ENCODE measurements at places on chromosomes 1 and 21.

- no peak for DNase-seq
Measured at GRCh38 chr1:18469514-18469913, 11.2 kb upstream of the KLHDC7A start.

DNA sequence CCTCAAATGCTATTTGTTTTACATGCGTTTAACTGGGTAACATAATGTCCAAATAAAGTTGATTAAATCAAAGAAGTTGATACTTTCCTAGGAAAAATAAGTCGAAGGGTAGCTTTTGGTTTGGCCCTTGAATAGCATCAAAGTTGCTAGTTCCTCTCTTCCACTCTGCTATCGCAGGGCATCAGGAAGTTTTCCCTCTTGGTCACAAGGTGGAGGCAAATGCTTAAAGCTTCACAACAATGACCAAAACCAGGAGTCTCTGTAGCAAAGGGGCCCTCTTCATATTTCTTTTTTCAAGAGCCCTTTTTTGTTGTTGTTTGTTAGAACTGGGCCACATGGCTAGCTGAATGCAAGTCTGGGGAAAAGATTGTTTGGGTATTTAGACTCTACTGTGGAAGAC is 668.4 kb downstream of the KCNT2 start:
- no peak for DNase-seq

DNA sequence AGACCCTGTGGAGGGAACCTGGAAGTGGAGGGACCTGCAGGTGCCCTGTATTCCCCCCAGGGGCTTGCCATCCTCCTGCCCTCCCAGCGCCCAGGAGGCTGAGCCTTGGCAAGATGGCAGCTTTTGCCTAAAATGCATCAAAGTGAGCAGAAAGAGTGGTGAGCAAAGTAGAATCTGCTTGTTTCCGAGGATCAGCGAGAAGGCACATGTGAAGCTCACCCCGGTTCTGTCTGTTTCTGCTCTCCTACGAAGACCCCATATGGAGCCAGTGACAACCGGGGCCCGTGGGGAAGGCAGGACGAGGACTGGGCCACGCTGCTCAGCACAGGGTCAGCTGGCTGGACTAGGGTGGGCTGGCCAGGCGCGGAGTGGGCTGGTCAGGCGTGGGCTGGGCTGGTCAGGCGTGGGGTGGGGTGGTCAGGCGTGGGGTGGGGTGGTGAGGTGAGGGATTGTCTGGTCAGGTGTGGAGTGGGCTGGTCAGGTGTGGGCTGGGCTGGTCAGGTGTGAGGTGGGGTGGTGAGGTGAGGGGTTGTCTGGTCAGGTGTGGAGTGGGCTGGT is 5.2 kb upstream of the FNDC10 start:
- DNase-seq, result no peak

- peak; percentile 83 for DNase-seq
Measured at GRCh38 chr1:91404151-91405012, at the start of gene HFM1. Gene HFM1 (minus strand): TSS chr1:91404837. CDS start chr1:91401082, 3,755 bp downstream.

- no peak for DNase-seq
Measured at GRCh38 chr1:53995683-53996082, 22.3 kb downstream of the LDLRAD1 start.

DNA sequence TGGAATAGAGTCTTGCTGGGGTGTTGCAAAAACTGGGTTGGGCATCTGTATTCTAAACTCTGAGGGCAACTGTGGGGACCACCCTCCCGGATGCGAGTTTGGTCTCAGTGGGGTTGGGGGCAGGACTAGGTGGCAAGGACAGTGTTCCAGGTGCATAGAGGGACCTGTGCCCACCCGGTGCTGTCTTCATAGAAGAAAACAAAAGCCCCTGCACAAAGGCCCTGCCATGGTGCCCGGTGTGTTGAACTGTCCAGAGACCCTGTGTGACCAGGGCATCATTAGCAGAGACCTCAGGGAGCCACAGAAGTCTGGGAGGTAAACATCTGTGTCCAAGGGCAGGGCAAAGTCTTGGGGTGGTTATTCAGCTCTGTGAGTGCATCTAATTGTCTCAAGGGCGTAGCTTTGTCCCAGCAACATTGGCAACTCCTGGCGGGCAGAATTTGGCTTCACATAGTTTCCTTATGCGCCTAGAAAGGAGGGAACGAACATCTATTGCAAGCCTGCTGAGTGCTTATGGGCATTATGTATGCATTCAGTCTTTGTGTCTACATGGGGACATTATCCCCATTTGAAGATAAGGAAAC is 72.2 kb upstream of the IFFO2 start:
- DNase-seq, result peak; percentile 12

DNA sequence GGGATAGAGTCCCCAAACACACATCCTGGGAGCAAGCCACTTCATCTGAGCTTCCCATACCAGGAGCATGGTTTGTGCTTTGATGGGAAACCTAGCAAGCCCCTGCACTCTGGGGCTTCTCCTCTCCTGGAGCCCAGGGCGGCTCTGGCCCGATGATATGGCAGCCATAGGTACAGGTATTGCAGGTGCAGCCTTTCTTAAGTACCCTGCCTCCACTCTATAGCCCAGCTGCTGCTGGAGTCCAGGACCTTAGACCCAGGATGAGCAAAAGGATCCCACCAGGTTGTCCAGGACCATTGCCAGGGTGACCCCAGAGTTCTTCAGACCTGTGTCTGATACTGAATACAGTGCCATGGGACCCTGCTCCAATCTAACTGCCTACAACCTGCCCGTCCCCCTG is 4.2 kb downstream of the C1orf226 start:
- DNase-seq, result no peak

GRCh38 chr1:57831624-57832023 is 407.8 kb upstream of the DAB1 start:
- DNase-seq, result no peak

- no peak for DNase-seq
Measured at GRCh38 chr1:201537891-201538611, 876 bp upstream of the NAV1 start.

DNA sequence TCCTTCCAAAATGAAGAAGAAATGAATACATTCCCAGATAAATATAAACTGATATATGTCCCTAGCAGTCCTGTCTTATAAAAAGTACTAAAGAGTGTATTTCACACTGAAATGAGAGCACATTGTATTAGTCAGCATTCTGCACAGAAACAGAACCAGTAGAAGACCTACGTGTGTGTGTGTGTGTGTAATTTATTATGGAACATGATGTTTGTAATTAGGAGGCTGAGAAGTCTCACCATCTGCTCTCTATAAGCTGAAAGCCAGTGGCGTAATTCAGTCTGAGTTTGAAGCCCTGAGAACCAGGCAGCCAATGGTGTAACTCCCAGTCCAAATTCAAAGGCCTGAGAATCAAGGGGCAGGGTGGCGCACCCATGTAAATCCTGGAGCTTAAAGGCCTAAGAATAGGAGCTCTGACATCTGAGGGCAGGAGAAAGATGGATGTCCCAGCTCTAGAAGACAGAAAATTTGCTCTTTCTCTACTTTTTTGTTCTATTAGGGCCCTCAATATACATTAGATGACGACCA is 146.5 kb upstream of the LYPLAL1 start:
- DNase-seq, result no peak

DNA sequence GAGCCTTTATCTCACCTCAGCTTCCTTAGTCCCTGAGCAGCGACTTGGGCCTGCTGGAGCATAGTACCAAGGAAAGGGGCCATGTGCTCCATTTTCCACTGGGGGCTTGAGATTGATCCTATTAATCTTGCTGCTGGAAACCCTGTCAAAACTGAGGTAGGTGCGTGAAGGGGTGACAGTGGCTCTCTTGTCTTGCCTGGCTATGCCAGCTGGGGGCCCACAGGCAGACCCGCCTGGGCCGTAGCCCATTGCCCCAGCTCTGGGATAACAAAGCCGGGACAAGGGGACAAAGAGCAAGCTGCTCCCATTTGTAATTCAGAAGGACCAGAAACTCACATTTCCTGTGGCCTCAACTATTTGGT is 10.3 kb upstream of the CELSR2 start:
- DNase-seq, result no peak

DNA sequence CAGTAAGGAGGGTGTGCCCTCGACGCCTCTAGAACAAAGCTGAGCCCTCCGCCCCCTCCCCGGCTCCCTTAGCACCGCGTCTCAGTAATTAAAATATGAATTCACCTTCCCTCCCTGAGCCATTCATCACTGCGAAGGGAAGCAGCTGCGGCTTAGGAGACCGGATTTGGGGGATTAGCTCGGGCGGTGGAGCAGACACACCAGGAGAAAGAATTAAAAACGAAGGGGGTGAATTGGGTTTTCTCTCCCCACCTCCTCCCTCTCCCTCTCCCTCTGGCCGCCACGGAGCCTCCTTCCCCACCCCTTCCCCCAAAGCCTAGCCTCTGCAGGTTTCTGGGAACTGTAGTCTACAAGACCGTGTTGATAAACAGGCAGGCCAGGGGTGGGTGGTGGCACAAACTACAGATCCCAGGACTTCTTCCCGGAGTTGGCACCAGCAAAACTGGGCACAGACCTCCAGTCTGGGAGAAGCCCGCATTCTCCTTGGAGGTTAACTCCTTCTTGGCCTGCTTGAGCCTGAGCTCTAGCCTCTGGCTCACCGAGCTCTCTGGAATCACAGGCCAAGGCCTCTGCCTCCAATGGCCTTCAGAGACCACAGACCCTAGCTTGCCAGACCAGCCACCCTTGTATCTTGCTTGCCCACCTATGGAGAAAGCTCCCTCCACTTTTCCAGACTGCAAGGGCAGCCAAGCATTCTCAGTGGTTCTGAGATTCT is 10.8 kb downstream of the BLACAT1 start:
- DNase-seq, result peak; percentile 62

- DNase-seq, result no peak
Measured at GRCh38 chr1:1021010-1021919, 1.3 kb downstream of the AGRN start.

- DNase-seq, result no peak
Measured at GRCh38 chr1:43604192-43604591, 45.8 kb upstream of the KDM4A start.

GRCh38 chr1:2212532-2213491 is 15.3 kb upstream of the SKI start:
- peak; percentile 95 for DNase-seq

GRCh38 chr1:36208978-36209703 is 15.1 kb upstream of the THRAP3 start:
- DNase-seq, result no peak

GRCh38 chr21:34983680-34984086 is 65.4 kb downstream of the RUNX1 start:
- no peak for DNase-seq

GRCh38 chr21:38721958-38722357 is 83.8 kb upstream of the ETS2 start:
- no peak for DNase-seq

DNA sequence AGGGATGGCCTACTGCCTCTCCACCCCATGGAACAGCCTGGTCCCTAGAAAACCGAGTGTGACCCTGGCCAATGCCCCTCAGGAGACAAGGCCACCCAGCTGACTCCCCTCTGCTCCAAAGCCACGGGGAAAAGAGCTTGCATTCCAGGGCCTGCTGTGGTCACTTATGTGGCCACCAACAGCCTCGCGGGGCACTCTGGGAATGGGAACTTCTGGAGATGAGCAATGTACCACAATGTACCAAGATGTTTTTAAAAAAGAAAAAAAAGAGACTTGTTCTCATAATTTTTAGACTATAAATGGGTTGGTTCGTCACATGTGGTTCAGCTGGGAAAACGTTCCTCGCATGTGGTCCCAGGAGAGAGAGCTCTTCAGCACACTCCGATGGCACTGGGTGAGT is 62.8 kb downstream of the SLC66A1 start:
- no peak for DNase-seq

DNA sequence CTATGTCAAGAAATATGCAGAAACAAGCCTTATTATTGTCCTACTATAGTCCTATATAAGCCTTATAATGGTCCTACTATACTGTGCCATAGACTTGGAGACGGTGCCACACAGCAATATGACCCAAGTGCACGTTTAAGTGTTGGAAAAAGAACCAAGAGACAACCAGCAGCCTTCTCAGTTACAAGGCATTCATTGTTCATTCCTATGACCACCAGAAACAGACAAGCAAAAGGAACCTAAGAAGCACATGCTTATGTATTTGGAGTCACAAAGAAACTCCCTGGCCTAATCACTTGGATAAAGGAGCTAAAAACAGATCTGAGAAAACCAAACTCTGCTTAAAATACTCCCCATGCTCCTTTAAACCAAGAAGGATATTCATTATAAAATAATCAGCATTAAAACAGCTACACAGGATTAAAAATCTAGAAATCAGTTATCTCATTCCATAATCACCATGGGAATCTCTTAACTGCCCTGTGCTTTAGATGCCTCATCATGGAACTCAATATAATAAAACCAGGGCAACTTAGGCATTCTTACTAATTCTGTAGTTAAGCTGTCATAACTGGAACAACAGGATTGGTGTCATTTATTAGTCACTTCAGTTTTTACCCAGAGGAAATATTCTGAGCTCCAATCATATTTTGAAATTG is 7.0 kb downstream of the COLGALT2 start:
- no peak for DNase-seq

- DNase-seq, result peak; percentile 79
Measured at GRCh38 chr1:39204441-39205081, at the start of gene MACF1. Gene MACF1 (plus strand): TSS chr1:39204695. CDS start chr1:39205023, 328 bp downstream.

DNA sequence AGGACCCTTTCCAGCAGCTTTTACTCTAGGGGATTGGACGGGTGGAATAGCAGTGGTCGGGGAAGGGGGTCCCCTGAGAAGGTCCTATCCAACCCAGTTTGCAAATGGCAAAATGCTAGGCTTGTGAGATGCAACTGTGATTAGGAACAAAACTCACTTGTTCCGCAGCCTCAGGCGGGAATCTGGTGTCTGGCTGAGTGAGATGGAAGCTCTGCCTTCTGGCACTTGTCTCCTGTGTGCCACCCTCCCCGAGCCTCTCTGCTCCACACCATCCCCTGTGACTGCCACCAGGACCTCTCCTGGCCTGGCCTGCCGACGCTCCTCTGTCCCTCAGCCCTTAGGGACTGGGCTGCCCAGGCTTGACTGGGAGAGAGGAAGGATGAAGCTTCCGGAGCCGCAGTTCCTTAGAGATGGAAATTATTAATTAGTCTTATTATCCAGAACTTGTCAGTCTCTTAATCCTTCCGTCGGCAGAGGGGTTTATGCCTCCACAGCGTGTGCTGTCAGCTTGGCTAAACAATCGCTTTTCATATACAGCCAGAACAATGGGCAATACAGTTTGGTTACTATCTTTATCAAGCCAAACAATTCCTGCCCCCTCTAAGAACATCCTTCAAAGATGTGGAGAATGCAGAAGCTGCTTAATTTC is 292.8 kb upstream of the VAMP3 start:
- DNase-seq, result no peak

- DNase-seq, result no peak
Measured at GRCh38 chr1:26530895-26531598, 1.5 kb downstream of the RPS6KA1 start.

- no peak for DNase-seq
Measured at GRCh38 chr21:46424621-46425020, 34.1 kb upstream of the DIP2A start.

GRCh38 chr21:40729761-40730425 is 117.1 kb downstream of the DSCAM start:
- DNase-seq, result no peak

GRCh38 chr1:199226163-199226562 is 587.3 kb downstream of the PTPRC start:
- no peak for DNase-seq
